ENCODE measurements at places on chromosomes 7 and 10. TPM values are rescaled to one million over a fixed set of nuclear protein-coding genes. Genes with fewer than 3 reads are reported as not detected.

DNA sequence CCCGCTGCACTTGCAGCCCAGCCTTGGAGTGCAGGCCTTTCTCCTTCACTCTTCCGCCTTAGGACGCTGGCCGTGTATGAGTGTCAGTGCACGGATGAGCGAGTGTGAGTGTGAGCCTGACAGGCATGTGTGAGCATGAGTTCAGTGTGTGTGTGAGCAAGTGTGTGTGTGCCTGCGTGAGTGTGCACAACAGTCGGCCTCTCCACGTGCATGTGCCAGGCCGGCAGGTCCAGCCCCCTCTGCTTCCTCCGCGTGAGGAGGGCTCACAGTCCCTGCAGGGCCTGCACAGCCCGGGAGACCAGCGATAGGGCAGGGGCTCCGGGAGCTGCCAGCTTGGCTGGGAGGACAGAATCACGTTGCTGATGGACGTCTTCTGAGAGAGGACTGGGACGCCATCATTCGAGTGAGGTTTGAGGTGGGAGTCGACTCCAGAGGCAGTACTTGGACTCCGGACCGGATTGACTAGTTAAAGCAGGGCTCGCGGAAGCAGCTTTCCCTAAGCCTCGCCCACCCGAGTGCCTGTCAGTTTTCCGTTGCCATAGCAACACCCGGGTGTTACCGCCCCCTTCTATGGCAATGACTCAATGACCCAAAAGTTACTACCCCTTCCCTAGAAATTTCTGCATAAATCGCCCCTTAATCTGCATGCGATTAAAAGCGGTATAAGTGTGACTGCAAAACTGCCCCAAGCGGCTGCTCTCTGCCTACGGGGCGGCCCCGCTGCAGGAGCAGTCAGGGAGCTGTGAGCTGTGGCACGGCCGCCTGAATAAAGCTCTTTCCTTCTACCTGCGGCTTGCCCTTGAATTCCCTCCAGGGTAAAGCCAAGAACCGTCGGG is 19.6 kb upstream of the CFAP46 start:
- DNase-seq: peak; percentile 58

Gene FAM237B
- total RNA-seq: not detected

Gene FAM25A
- total RNA-seq: not detected

Gene FLNC
- total RNA-seq: 2.3 TPM

GRCh38 chr7:45663167-45663921 is 89.2 kb downstream of the ADCY1 start:
- DNase-seq: peak; percentile 70

DNA sequence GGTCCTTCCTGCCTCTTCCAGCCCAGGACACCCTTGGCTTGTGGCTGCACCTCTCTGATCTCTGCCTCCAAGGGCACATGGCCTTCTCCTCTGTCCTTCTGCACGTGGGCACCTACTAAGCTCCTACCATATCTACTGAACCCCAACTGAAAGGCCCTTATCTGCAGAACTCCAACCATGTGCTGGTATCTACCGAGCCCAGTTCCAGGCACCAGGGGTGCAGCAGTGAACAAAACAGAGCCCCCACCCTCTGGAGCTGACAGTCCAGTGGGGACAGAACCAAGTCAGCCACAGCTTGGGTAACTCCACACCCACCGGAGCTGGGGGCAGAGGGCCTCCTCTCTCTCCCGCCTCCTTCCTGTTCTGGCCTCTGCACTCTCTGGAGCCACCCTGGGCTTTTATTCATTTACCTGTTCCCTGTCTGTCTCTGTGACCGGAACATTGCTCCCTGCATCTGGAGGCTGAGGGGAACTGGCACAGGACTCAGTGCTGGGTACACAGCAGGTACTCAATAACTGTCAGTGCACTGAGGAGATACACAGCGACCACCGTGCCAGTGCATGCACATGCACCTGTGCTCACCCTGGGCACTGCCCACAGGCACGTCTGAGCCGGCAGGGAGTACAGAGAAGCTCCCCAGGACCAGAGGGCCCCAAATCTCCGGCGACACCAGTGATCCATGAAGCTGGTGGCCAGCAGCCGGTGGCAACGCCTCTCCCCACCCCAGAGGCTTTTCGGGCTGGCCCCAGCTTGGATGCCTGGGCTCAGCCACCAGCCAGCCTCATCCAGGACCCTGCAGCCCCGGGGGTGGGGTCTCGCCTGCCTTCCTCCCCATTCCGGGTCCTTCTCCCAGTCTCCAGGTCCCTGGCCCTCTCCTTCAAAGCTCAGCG is 2.0 kb downstream of the MICALL2 start:
- peak; percentile 51 for DNase-seq

- DNase-seq: no peak
These were observed 51.9 kb downstream of the GNA12 start for GRCh38 chr7:2792235-2792634.

Gene COL28A1
- total RNA-seq: 0.50 TPM

Gene FOXI2
- total RNA-seq: under 0.01 TPM

DNA sequence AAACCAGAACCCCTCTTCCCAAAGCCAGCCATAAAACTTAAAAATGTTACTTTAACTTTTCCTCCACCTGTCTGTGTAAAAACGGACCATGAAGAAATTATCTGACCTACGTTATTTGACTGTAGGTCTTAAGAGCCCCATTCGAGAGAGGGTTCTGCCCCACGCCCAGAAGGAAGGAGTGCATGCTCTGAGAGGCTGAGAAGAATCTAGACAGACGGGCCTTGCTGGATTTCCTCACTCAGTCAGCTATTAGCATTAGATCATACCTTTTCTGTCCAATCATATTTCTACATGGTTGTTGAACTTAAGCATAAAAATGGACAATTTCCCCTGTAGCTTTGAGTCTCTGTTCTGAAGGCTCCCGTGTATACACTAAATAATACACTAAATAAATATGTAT is 38.1 kb upstream of the WDR11 start:
- DNase-seq: no peak

- no peak for DNase-seq
These were observed 590.2 kb downstream of the MAGI2 start for GRCh38 chr7:78863281-78863680.

DNA sequence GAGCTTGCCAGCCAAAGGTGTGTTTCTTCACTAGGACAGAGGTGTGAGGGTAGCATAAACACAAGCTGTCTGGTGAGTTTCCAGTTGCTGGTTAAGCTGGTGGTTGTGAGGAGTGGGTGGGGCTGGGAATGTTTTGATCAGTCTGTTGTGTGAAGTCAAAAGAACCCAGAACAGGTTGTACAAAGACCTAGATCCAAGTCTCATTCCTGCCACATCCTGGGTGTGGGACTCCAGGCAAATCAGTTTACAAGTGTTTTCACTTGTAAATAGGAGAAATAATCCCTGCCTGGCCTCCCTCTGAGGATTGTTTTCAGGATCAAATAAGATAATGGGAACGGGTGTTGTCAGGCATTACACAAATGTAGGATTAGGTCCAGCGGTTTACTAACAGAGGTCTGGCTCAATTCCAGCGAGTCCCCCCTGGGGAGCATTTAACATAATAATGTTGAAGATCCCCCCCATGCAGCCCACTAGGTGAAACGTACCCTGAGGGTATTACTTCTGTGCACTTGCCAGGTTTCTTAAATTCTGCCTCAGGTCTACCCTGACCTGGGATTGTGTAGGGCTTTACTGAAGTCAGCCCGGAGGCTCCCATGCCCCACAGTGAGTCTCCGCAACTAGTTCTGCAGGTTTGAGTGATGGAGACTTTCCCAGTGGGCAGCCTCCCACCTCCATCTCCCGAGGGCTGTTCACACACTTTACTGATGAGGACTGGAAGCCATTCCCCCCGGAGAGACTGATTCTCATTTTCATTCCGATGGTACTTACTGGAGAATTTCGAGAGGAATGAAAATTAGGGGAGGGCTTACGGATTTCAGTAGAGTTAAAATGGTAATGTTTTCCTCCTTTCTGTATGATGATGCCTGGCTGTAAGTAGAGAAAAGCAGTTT is 2.7 kb upstream of the FRAT2 start:
- DNase-seq: no peak

Gene RELN
- 39.3 TPM for total RNA-seq

GRCh38 chr7:74525881-74526280 is 72.2 kb downstream of the GTF2IRD1 start:
- no peak for DNase-seq

Gene PTN
- total RNA-seq: 0.50 TPM

GRCh38 chr7:75531359-75531821 is 39.3 kb downstream of the SPDYE5 start:
- DNase-seq: no peak

GRCh38 chr10:128476845-128477244 is 350.6 kb upstream of the MKI67 start:
- DNase-seq: no peak

GRCh38 chr10:68997211-68997610 is 8.6 kb downstream of the KIFBP start:
- DNase-seq: no peak

Data from liver (tissue), 10 donors.